ENCODE measurements at places on chromosomes 3 and 15.

- no peak for DNase-seq
Observed at GRCh38 chr3:141103503-141103902, 52.4 kb downstream of the SPSB4 start.

- DNase-seq = peak; percentile 45
Observed at GRCh38 chr15:100187677-100188076, 154.1 kb downstream of the ADAMTS17 start.

DNA sequence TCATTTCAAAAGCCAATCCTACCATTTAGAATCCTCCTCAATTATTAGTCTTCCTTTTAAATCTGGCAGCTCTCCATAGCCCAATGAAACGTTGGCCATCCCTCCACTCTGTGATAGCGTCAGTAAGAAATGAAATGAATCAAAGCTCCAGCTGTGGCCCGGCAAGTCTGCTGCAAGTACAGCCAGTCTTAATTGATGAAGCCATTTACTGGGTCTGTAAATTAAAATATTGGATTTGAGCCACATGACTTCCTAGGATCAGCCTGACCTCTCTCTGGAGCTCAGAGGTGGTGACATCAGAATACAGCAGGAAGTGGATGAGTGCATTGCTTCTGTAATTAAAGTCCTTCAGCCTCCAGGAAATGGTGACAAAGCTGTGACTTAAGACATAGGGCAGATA lies 347.0 kb upstream of the LMCD1 start:
- no peak for DNase-seq

- DNase-seq = no peak
Observed at GRCh38 chr3:177237206-177237605, 39.9 kb upstream of the TBL1XR1 start.

DNA sequence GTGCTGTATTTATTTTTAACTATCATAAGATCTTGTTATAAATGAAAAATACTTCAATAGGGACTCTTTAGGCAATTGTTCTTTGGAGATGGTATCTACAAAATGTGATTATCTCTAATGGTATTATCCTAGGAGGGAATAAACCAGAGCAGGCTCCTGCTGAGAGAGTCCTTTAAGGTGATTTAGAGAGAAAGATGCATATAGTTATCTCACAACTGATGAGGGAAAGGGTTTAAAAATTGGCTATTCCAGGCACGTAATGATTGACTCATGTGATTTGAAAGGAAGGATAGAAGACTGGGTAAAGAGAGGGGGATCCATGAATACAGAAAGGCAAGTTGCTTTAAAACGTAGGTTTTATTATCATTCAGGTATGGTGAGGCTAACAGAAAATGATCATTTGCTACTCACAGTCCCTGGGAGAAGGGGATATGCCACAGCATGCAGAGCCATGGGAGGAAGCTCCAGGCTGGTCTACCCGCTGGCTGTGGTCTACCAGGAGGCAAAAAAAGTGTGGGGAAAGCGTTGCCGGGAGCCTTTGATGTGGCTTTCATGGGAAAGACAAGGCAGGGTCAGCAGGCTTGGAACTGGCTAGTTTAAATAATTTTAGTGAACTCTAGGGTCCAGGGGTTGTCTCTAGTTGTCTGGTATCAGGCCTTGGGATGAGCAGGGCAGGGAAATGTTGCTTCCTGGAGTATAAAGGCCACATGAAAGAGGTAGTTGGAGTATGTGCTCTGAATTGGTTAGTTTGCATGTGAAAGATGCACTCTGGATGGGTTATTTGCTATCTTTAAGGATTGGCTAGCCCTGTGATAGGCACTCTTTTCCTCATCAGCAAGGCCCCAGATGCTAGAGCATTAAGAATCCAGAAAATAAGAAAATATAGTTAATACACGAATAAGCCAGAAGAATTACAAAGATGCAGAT lies 798.4 kb upstream of the GRM7 start:
- peak; percentile 55 for DNase-seq

- peak; percentile 67 for DNase-seq
Observed at GRCh38 chr3:145639875-145640274, 521.1 kb downstream of the PLOD2 start.

DNA sequence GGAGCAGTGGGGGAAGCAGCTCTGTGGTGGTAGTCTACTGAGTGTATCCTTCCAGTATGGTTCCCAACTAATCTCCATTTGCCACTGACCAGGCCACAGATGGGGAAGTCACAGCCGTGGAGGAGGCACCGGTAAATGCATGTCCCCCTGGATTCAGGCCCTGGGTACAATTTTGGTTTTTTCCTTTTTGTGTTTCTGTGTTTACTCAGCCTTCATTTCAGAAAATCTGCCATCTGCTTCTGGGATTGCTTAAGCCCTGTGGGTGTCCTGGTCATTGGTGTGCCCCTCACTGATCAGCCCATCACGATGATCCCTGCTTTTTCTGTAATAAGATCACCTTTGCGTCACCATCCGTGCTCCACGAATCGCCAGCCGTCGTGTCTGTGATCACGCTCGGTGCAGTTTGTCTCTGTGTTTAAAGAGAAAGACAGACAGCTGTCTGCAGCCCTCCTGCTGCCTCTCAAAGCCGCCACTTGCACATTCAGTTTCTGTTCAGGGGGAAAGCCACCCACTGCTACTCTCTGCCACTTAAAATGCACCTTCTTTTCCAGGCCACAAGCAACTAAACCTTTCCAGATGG lies 68.9 kb downstream of the DNASE1L3 start:
- no peak for DNase-seq

DNA sequence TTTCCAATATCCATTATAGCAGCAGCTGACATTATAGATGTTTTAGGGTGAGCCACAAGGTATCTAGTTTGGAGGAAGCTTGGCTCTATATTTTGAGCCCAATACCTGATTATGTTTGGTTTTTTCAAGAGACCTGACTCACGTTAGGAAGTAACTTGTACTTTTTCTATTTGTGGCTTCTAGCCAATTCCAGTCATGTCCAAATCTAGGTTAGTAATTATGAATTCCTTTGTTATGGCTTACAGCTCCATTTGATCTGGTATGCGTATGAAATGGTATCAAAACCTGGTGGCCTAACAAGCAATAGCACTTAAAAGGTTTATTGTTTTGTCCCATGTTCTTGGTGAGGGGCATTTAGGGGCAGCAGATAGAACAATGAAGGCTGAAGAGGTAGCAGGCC lies 115.9 kb downstream of the TOP2B start:
- no peak for DNase-seq

DNA sequence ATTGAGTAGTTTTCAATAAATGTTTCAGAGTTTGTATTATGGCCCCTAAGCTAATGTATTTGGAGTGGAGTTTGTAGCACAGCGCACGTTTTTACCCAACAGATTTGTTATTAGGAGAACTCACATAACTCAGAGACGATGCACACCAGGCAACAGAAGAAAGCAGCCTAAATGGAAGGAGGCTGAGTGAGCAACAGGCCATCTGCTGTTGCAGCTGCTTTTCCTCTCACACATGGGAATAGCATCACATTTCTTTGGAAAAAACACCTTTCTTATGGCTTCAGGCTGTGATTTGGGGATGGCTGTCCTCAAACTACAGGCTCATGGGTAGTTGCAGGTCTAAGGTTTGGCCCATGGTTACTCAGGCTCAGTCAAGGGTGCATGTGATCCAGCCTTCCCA lies 469.3 kb upstream of the MCTP2 start:
- no peak for DNase-seq

DNA sequence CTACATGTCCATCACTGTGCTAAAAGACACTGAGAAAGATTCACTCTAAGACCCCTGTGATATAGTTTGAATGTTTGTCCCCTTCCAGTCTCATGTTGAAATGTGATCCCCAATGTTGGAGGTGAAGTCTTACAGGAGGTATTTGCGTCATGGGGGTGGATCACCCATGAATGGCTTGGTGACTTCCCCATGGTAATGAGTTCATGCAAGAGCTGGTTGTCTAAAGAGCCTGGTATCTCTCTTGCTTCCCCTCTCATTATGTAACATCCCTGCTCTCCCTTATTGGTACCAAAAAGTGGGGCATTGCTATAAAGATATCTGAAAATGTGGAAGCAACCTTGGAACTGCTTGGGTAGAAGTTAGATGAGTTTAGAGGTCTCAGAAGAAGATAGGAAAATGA lies 32.2 kb upstream of the FAM174B start:
- no peak for DNase-seq

DNA sequence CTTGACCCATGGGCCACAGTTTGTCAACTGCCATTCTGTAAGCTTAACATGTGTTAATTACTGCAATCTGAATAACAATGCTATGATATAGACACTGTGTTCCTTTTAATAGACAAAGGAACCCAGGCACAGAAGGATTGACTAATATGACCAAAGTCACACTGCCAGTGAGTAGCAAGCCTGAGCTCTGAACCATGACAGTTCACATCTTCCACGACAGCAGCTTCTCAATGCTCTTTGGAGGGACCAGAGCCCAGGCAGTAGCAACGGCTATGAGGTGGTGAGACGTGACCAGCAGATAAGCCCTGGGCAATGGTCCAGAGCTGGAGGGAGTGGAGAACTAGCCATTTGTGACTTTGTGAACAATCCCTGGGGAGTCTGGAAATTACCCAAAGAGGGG lies 19.4 kb downstream of the CA12 start:
- no peak for DNase-seq

DNA sequence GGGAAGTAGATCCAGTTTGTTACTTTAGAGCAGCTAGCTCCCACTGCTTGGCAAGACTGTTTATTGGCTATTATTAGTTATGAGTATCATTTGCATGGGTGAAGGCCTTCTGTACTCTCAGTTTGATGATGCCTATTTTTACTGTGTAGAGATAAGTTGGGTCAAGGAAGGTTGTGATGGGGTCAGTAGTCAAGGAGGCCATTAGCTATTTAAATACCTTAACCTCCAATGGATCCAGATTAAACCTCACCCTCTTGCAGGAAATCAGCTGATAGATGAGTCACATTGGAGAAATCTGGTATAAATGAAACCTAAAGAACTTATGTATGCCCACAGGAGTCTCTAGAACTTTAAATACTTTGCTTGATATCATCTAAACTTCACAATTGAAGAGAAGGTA lies 45.0 kb downstream of the THBS1 start:
- no peak for DNase-seq

GRCh38 chr3:16798738-16799137 lies 86.0 kb upstream of the PLCL2 start:
- DNase-seq = no peak

GRCh38 chr15:42147431-42147735 lies 9.1 kb downstream of the PLA2G4F start:
- DNase-seq = no peak

DNA sequence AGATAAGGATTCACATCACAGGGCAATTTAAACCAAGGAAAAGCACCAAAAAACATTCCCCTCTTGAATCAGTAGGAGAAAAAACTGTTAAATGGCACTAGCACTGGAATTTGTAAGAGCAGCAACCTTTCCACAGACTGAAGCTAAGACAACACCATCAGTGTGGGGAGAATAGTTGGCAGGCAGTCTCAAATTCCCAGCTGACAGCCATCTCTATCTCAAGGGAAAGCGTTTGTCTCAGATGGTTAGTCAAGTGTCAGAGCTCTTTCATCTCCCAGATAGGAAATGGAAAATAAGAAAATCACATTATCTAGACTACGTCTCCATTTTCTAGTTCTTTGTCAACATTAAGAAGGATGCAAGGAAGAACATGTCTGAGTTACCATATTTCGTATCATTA lies 228.7 kb downstream of the WDR72 start:
- no peak for DNase-seq

DNA sequence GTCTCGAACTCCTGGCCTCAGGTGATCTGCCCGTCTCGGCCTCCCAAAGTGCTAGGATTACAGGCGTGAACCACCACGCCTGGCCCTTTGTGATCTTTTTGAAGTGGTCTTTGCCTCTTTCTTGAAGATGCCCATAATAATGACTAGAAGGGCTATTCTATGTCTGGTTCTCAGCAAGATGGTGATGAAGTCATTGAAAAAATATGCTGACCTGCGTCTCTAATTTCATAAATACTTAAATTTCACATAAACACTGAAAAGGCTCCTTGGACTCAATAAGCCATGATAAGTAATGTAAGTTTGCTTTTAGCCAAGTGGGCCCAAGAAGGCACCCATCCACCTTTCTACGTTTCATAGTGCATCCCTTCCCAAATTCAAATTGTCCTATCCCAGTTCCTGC lies 775 bp upstream of the MAPK6 start:
- no peak for DNase-seq

DNA sequence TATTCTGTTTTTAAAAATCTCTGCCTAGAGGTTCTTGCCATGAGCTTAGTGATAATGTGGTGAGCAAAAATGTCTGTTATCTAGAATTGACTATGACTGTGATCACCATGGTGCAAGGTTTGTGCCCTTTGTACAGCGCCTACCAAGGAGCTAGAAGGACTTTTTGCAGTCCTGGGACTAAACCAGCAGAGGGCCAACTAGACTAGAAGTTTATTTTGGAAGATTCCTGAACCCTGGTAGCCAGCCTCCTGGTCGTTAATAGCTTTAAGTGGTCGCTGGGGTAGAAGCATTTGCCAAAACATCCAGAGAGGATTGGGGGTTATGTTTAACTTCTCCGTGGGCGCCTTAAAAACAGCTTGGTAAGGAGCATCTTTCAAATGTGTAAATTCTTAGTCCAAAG lies 7.8 kb downstream of the SCG5 start:
- DNase-seq = no peak

DNA sequence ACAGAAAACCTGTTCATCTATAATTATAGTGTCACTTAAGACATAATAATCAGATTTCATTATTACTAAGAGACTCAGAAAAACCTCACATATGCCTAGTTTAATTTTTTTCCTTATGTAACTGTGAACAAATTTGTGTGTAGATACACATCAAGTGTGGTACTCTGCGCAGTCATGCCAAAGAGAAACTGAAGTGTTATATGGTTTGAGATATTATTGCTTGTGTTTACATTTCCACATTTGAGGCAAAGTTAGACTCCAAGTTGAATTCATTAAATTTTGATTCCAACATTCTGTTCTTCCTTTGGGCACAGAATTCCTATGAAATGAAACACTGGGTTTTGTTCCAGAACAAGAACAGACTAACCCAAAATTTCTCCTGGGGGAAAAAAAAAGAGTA lies 2.2 kb downstream of the MBNL1 start:
- no peak for DNase-seq

- no peak for DNase-seq
Observed at GRCh38 chr15:57923750-57924149, 141.8 kb downstream of the ALDH1A2 start.

GRCh38 chr15:48370460-48370859 lies 39.2 kb downstream of the DUT start:
- DNase-seq = peak; percentile 59

DNA sequence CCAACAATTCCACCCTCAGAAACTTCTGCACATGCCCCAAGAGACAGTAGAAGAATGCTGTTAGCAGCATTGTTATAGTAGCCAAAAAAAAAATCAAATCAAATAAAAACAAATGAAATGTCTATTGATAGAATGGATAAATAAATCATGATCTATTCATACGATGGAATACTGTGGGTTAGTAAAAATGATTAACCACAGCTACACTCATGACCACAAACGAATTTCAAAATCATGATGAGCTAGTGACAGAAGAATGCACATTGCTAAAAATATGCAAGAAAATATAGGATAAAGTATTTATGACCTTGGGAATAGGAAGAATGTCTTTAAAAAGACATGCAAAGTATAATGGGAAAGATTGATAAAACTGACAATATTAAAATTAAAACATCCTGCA lies 57.5 kb upstream of the ACAN start:
- no peak for DNase-seq

Measured in islet precursor cell (in vitro differentiated cells).